ENCODE measurements at places on chromosomes 4 and X.

GRCh38 chrX:38382663-38383062 lies 30.3 kb downstream of the OTC start:
- DNase-seq: no peak

DNA sequence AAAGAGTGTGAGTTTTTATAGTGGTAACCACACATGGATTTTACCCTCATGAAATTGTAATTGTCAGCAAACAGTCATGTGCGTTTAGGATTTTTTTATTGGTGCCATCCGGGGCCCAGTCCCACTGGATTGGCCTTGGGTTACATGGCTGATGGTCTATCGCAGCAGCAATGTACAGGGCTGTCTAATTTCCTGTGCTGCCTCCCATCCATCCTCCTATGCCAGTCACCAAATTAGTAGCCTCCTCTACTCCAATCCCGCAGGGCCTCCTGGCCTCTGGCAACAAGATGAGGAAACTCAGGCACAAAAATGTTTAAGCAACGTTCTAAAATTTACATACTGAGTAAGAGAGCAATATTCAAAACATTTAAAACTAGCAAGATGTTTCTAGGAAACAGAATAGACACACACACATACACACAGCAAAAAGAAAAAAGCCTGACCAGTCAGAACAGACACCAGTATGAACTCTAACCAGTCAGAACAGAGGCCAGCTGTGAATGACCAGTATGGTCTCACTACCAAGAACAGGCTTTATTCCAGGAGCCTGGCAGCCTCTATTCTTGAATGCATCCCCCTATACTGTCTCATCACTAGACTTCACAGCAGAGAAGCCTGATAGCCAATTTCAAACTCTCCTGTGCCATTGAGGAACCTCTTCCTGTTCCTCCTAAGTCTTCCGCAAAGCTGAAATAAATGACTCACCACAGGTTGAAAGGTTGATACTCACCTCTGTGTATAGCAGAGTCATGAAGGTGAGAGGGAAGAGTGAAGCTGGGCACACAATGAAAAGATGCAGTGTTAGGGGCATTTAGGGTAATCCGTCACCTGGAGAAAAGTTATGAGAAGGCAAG lies 42.6 kb downstream of the CHRNA9 start:
- peak; percentile 30 for DNase-seq

DNA sequence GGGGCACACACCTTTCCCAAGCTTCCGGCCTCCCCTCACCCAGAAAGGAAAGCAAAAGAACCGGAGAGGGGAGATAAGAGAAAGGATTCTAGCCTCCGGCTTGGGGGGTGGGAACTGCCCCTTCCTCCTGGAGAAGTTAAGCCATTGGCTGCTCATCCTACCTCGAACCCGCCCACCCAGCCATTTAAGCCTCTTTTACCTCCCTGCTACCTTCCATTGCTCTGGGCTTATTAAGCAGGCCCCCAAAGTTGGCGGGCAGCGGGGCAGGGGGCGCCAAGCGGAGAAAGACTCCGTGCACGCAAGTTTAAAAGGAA lies 2.3 kb downstream of the MAML3 start:
- DNase-seq: peak; percentile 30

- DNase-seq: peak; percentile 0
Observed at GRCh38 chrX:100995469-100995868, 26.0 kb downstream of the ARL13A start.

DNA sequence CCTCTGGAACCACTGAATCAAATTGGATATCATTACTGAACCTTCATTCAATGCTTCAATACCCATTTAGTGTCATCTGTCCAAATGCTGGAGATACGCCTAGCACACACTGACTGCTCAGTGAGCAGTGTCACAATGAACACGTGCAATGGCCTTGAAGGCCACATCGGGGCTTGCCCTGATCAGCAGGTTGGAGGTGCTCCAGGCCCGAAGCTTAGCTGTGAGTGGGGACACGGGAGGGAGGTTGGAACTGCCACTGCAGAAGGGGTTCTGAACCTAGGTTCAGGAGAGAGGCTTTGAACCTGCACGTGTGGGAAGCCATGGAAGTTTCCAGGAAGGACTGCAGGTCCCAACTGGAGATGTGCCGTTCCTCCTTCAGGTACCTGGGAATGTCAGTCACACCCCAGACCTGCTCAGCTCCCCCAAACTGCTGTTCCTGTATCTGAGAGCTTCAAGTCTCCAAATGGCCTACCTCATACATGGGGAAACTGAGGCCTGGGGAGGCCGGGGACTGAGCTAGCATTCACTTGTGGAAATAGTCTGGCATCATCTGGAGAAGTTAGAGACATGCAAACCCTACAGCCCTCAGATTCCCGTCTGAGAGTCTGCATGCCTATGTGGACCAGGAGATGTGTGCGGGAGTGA lies 1.9 kb upstream of the WAS start:
- no peak for DNase-seq

DNA sequence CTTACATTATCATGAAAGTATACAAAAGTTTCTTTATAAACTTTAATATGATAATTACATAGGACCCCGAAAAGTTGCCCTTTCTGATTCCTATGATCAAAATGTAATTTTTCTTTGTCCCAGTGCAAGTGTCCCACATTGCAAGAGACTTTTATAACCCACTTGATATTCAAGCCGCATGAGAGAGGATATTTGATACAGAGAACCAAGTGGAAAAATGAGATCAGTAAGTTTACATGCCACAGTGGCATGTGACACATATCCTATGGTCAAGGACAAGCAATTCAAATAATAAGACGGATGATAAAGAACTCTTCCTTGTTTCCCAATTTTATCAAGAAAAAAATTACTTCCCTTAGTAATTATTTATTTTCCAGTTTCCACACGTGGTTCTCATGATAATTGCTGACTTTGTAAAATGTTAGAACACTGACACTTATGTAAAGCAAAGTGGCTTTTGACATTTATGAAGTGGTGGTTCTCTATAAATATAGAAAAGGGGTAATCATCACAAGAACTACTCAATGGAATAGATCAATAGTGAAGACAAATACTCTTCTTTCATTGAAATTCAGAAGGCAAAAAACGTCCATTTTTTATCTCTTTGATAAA lies 273.7 kb upstream of the NOCT start:
- DNase-seq: no peak

- no peak for DNase-seq
Observed at GRCh38 chr4:162853788-162854187, 312.9 kb downstream of the NAF1 start.

DNA sequence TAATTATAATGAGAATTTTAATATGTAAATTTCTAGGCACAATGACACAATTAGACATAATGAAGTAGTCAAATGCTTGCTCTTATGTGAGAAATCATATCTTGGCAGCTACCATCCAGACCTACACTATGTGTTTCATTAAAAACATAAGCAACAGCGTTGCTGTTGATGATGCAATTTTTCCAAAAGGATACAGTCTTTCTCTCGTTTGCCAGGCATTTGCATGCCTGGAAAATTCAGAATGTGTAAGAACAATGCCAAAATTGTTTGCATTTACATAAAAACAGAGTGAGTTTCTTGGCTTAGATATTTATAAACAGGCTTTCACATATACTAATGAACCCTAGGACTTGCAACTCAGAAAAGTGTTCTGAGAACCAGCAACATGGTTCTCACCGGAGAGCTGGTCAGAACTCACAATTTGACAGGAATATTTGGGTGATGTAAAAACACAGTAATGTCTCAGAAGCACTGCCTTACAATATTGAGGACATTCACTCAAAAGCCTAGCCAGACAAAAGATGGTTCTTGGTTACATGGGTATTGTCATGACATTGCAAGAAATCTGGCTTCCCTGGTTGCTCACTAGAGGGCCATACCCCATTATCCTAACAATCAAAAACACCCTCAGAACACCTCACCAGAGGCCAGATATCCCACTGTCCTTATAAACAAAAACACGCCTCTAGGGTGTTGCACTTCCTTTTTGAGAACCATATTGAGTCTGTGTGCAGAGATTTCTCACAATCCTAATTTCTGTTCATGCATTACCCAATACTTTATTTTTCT lies 1029.0 kb upstream of the AGA start:
- no peak for DNase-seq

DNA sequence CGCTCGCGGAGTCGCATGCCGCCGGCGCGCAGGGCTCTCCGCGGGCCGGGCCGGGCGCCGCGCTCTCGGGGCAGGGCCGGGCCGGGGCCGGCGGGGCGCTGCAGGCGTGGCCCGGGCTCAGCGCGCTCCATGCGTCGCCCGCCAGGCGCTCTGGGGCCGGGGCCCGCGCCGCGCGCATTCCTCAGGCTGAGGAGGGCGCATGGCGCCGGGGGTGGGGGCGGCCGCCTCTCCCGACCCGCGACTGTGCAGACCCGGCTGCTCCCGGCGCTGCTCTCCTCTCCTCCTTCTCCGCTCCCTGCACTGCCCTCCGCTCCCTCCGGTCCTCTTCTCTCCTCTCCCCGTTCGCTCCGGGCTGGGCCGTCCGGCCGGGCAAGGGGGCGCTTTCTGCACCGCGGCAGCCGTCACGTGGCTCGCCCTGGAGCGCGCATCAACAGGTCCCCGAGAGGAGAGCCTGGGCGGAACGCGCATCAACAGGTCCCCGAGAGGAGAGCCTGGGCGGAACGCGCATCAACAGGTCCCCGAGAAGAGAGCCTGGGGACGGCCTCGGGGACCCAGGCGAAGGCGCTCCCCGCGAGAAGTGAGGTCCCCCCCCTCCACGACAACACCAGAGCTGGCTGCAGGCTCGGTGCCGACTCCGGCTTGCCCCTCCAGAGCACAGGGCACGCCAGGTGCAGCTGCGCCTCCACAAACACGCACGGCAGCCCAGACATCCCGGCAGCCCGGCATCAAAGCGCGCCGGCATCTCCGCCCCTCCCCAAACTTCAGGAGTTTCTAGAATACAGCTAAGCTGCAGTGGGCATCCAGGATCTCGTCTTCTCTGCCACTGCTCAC lies 12.9 kb downstream of the PPP2R3B start:
- no peak for DNase-seq

DNA sequence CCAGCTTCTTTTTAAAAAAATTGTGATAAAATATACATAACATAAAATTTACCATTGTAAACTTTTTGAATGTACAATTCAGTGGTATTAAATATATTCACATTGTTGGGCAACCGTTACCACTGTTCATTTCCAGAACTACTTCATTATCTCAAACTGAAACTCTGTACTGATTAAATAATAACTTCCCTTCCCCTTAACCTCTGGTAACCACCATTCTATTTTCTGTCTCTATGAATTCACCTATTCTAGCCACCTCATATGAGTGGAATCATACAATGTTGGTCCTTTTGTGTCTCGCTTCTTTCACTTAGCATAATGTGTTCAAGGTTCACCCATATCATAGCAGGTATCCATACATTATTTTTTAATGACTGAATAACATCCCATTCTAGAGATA lies 8.3 kb downstream of the GPR50 start:
- DNase-seq: no peak

GRCh38 chr4:2850966-2851798 lies 7.5 kb downstream of the ADD1 start:
- DNase-seq: no peak

- DNase-seq: no peak
Observed at GRCh38 chrX:148620023-148620422, 119.6 kb downstream of the AFF2 start.

DNA sequence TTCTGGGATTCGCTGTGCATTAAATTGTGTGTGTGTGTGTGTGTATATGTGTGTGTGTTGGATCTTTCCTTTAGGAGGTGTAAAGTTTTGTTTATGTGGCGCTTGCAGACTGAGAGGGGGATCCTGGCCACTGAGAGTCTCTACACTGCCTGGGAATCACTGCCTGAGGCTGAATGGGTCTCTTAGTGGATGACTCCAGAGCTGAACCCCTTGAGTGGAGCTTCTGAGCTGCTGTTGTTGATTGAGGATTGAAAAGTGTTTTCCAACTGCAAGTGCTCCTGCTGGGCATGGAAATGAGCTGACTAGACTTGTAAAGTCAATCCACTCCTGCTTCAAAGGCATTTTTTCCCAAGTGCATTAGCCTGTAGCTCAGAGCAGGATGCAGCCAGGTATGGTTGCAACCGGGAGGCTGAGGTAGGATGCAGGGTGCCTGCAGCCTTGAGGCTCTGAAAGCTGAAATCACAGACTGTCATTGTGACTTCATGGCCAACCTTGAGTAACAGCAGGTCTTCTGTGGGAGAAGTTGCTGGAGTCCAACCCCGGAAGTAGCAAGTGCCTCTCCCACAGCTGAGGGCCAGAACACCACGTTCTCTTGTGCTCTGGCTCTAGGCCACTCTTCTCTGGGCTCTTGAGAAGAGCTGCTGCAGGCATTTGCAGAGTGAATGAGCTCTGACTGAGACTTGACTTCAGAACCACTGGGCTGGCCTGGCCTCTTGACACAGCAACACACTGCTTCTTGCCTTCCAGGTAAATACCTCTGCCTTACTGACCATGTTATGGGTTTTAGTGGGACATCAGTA lies at the start of gene TBX22:
TSS of gene TBX22 (plus strand) at position 613 of the 800 bp plus-strand sequence. CDS start 7,517 bp downstream, outside the sequence.
- no peak for DNase-seq

GRCh38 chrX:154487518-154488290 lies 1.3 kb upstream of the UBL4A start:
- DNase-seq: no peak

GRCh38 chr4:154466336-154466735 lies 25.3 kb downstream of the DCHS2 start:
- no peak for DNase-seq
